ENCODE measurements at places on chromosomes 3 and 15.

DNA sequence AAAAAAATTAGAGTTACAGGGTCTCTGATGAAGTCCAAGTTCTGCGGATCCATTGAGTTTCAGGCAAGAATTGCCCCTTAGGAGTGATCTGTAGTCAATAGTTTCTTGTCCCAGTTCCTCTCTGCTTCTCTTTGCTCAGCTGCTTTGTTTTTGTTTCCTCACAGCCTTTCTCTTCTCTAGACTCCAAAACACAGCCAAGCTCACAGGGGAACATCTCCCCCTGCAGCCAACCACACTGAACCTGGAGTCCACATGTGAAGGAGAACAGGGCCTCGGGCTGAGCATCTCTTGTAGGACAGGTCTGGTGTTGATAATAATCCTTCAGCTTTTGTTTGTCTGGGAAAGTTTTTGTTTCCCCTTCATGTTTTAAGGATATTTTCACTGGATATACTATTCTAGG is 202.6 kb upstream of the ATP10A start:
- DNase-seq, result no peak

DNA sequence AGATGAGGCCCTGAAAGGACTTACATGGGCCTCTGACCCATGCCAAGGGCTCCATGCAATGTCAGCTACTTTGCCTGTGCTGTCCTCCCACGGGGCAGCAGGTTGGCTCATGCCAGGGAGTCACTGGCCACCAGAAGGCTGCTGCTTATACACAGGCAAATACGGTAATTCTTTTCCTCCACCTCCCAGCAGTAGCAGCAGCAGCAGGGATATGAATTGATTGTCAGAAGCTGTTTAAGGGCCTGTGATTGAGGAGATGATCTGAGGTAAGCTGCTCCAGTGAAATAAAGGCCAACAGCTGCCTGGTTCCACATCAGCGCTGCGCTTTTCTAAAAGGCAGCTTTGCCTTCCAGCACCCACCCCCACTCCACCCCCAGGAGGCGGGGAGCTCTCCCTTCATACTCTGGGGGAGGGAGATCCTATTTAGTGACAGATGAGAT is 250.5 kb downstream of the SHQ1 start:
- no peak for DNase-seq

DNA sequence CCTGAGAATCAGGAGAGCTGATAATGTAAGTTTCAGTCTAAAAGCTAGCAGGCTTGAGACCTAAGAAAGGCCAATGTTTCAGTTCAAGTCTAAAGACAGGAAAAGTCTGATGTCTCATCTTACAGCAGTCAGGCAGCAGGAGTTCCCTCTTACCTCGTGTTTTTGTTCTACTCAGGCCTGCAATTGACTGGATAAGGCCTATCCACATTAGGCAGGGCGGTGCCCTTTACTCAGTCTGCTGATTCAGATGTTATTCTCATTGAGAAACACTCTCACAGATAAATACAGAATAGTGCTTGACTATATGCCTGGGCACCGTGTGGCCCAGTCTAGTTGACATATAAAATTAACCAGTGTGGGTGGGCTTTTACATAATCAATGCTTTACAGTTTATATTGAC is 122.4 kb downstream of the NR1D2 start:
- no peak for DNase-seq

DNA sequence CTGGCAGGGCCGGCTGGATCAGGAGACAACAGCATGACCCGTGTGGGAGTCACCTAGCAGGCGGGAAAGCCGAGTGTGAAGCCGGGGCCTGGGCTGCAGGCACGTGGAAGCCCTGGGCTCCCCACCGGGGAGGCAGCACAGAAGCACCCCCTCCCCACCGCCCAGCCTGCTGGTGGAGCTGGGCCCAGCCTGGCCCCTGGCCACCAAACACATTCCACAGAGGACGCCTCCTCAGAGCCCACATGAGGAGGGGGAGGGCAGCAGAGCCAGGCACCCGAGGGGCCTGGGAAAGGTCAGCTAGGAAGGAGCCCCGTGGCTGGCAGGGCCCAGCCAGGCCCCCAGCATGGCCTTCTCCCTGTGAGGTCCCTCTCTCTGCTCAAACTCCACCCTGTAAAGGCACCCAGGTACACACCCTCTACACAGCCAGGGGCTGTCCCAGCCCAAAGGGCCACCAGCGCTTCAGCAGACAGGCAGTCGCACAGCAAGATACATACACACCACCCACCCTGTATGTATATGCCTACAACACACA is 4.5 kb downstream of the PLXNB1 start:
- DNase-seq, result no peak

DNA sequence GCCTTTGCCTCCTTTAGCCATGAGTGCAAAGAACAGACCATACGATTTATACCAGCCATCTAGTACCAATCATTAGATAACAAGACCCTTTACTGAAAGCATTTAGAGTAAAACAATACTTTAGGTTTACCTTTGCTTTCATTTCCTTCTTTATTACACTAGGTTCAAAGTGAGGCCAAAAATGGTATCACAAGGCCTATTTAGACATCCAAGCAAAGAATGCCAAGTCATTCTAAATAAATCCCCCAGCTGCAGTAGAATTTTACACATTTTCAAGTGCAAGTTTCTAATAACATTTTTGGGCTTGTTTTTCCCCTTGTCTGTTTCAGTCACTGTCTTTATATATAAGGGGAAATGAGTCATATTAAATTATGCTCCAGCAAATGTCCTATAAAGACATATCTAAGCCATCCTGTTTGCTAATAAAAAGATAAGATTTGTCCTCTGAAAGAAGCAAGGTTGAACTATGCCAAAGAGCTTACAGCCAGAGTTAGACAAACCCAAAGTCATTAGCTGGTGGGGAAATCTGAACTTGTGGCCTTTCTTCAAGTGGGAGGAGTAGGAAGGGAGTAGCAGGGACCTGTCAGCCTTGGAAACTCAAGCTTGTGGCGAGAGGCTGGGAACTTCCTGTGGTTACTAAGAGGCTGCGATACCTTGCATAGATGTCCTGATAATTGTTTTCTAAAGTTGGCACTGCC is 232.7 kb downstream of the MECOM start:
- DNase-seq, result no peak

DNA sequence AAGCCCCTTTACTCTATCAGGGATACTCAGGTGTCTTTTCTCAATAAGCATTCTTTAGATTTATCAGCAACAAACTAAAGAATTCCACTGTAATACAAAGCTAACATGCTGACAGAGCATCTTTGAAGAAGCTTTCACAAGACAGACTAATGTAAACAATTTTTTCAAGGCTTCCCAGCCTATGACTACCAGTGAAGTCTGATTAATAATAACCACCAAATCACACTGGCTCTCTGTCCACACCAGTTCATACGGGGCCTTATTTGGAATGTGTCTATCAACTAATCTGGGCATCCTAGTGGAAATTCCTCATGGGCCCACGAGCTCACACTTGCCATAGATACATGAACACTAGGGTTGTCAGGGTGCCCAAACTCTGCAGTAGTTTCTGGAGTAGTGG is 84.5 kb downstream of the EFL1 start:
- DNase-seq, result no peak
